Keratinocyte (primary cell): ENCODE measurements at places on chromosomes 11 and 22. TPM values are rescaled to one million over a fixed set of nuclear protein-coding genes. Genes with fewer than 3 reads are reported as not detected.
A peak's percentile ranks its signal among the peaks of the same experiment; 100 is the strongest.

Gene EHD1
- 73.9 to 192 TPM (median 75.6 TPM) in 3 replicates for polyA plus RNA-seq

Gene GDPD4
- polyA plus RNA-seq, result not detected in 3 replicates

DNA sequence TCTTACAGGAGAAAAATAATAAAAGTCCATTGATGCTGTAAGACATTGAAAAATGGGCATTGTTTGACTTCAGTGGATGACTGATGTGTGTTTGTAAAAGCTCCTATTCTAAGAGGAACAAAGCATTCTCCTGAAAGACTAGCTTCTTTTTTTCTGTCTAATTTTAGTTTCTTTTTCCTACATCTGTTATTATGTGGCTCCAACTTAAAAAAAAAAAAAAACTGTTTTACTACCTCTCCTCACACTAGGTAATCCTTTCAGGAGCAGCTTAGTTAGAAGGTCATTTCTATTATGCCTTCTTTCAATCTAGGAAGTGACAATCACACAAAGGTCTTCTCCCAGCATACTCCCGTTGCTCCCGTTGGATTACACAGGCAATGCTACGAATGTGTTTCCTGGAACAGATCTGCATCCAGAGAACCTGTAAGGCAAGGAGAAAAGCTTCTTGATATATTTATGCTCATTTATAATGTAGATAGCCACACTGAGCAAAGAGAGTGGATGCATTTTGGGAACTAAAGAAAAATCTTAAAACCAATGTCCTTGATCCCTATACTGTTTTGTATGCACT lies 595.1 kb upstream of the CCDC179 start:
- DNase-seq, result no peak

- DNase-seq, result no peak
These were observed 29.2 kb downstream of the SYT7 start for GRCh38 chr11:61551634-61552033.

GRCh38 chr11:130512662-130513061 lies 64.2 kb downstream of the ADAMTS15 start:
- DNase-seq, result no peak

Gene OR8D4
- not detected in 3 replicates for polyA plus RNA-seq

- no peak for DNase-seq
These were observed 77.0 kb downstream of the PRMT3 start for GRCh38 chr11:20464518-20464917.

Gene ANGPTL5
- 0.03 TPM in 1 of 3 replicates, not detected in the others for polyA plus RNA-seq

Gene H19
- polyA plus RNA-seq, result 1.9 to 26.9 TPM (median 15.6 TPM) in 3 replicates

GRCh38 chr11:27022659-27023251 lies 17.9 kb upstream of the BBOX1 start:
- DNase-seq, result no peak

DNA sequence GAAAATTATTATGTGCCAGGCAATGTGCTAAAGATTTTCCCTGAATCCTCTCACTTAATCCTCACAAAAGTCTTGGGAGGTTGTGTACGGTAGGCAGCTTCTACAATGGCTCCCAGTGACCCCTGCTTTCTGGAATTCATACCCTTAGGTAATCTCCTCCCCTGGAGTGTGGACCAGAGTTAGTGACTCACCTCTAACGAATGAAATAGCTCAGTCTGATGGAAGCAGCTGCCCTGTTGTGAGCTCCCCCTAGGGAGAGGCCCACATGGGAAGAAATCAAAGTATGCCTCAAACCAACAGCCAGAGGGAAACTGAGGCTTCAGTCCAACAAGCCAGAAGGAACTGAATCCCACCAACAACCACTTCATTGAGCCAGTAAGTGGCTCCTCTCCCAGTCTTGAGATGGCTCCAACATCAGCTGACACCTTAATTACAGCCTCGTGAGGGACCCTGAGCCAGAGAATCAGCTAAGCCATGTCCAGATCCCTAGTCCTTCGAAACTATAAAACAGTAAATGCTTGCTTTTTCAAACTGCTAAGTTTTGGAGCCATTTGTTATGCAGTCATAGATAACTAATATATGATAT lies 98.9 kb upstream of the ISX start:
- DNase-seq, result peak; percentile 9

DNA sequence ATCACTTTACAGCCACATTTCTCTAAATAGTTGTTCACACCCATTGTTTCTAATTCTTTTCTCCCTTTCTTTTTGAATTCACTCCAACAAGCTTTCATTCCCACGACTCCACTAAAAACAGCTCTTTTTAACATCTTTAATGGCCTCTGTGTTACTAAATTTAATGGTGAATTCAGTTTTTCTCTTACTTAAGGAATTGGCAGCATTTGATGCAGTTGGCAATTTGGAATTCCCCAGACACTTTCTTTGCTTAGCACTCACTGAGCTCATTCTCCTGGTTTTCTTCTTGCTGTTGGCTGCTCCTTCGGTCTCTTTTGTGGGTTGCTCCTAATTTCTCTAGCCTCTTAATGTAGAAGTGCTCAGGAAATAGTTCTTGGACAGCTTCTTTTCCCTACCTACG lies 40.5 kb upstream of the OR9Q1 start:
- no peak for DNase-seq

Gene SLC16A8
- not detected in 3 replicates for polyA plus RNA-seq

Gene HOATZ
- polyA plus RNA-seq, result 0.11 TPM in 1 of 3 replicates, not detected in the others

- DNase-seq, result no peak
These were observed 485.8 kb upstream of the CADM1 start for GRCh38 chr11:115990004-115990447.

GRCh38 chr22:24699876-24700275 lies 74.6 kb downstream of the PIWIL3 start:
- no peak for DNase-seq

DNA sequence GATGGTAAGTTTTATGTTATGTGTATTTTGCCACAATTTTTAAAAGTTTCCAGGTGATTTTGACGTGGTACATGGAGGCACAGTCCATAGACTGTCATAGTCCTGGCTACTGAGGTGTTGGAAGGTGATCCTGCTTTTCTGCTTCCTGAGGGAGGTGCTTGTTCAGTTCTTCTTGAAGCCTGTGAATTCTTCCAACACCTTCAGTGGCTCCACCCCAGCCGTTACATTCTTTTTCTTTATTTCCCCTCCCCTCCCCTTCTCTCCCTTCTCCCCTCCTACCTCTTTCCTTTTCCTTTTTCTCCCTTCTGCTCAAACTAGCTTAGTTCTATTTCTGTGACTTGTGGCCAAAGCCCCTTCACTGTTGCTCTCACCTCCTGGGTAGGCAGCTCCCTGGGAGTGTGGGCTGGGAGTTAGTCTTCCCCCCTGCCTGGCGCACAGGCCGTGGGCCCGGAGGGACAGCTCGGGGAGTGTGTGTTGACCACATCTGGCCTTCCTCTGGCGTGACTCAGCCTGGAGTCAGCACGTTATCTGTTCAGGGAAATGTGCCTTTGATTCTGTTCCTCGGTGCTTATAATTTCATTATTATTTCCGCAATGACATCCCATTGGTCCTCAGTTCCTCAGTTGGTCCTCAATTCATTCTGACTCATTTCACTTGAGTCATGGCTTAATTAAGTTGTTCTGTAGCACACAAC lies 566.2 kb downstream of the TBC1D22A start:
- DNase-seq, result peak; percentile 11

GRCh38 chr11:72591785-72592502 lies 82.3 kb downstream of the PDE2A start:
- DNase-seq, result no peak

Gene OR52I1
- not detected in 3 replicates for polyA plus RNA-seq

- no peak for DNase-seq
These were observed at the start of gene CD44 for GRCh38 chr11:35138943-35139721. Gene CD44, plus strand, starts transcription at chr11:35139171. Its CDS starts 133 bp downstream, at chr11:35139304.

Gene MOGAT2
- not detected in 3 replicates for polyA plus RNA-seq

Gene C22orf15
- 0.06 TPM in 1 of 3 replicates, not detected in the others for polyA plus RNA-seq

Gene LIF
- polyA plus RNA-seq, result 1.2 to 14.3 TPM (median 3.1 TPM) in 3 replicates

DNA sequence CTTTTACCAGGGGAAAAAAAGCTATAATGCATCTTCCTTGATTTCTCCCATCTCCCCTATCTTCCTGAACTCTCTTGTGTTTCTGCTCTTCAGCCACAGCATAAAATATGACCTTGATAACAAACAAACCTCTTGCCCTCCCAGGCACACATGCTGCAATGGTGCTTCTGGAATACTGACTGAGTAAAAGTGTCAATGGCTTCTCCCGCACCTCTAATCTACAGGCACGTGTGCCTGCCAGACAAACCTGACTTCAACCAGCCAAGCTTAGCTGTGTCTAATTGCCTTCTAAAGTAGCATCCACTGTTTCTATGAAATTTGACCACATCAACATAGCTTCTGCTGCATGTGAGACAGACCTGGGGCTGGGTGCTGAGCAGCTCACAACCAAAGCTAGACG lies 12.7 kb downstream of the OPCML start:
- no peak for DNase-seq

Gene CCND1
- polyA plus RNA-seq, result 124 to 216 TPM (median 193 TPM) in 3 replicates

- DNase-seq, result no peak
These were observed 615.5 kb downstream of the NTM start for GRCh38 chr11:131985846-131986301.

Gene SLC15A3
- polyA plus RNA-seq, result 0.79 to 2.0 TPM (median 1.0 TPM) in 3 replicates

DNA sequence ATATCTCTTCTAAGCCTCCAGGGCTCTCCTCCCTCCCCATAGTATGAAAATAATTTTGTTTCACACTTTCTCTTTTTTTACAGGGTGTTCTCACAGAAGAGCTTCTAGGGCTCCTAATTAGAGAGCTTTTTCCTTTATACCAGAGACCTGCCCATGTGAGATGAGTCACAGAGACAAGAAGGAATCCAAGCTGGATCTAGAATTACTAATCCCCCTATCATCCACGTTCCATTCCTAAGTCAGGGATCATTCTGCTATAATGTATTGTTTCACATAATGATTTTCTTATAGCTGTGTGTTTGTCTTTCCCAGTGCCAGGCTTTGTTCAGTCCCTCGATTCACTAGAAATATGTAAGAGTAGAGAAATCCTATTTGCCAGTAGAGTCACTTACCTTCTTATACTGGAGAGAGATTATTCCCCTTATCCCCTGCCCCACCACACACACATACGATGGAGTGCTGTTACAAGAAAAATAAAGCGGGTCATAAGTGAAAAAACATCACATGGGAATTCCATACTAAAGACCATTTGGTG lies 778.3 kb upstream of the LRRC4C start:
- peak; percentile 65 for DNase-seq

GRCh38 chr22:47165338-47166032 lies 403.0 kb downstream of the TBC1D22A start:
- DNase-seq, result no peak

GRCh38 chr11:84089072-84090057 lies 803.2 kb upstream of the CCDC90B start:
- no peak for DNase-seq

Gene CHRM1
- not detected in 3 replicates for polyA plus RNA-seq

- no peak for DNase-seq
These were observed 454 bp upstream of the OTUB1 start for GRCh38 chr11:63985812-63986155.

- DNase-seq, result no peak
These were observed 17.5 kb downstream of the KCNJ5 start for GRCh38 chr11:128908391-128909246.

DNA sequence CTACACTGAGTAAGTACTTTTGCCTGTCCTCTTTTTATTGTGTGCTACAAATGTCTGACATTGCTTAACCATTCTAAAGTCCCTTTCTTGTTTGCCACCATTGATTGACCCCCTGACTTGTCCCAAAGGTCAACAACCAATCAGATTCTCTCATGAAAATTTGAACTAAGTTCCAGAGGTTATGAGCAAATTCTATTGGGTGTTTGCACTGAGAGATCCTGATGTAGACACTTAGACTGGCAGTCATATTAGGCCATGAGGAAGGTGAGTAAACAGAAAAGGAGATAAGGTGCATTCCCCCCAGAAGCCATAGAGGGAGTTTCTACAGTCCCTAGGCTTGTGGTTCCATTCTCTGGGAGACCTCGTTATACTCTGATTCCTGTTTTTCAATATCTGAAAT lies 101.3 kb upstream of the E2F8 start:
- DNase-seq, result no peak

Gene FAM111A
- polyA plus RNA-seq, result 15.9 to 21.0 TPM (median 18.1 TPM) in 3 replicates

- DNase-seq, result no peak
These were observed 1.2 kb downstream of the EPS8L2 start for GRCh38 chr11:706957-707816.

DNA sequence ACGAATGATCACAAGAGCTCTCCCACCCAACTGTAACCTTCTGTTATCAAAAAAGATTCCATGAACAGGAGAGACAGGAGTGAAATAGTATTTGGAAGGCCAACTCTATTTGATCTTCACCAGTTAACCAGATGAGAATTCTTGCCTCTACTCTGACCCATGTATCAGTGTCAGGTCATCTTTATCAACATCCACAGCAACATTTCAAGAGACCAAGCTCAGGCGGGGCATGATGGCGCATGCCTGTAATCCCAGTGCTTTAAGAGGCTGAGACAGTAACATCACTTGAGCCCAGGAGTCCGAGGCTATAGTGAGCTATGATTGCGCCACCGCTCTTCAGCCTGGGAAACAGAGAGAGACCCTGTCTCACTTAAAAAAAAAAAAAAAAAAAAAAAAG lies 62.3 kb downstream of the GAB2 start:
- DNase-seq, result no peak

DNA sequence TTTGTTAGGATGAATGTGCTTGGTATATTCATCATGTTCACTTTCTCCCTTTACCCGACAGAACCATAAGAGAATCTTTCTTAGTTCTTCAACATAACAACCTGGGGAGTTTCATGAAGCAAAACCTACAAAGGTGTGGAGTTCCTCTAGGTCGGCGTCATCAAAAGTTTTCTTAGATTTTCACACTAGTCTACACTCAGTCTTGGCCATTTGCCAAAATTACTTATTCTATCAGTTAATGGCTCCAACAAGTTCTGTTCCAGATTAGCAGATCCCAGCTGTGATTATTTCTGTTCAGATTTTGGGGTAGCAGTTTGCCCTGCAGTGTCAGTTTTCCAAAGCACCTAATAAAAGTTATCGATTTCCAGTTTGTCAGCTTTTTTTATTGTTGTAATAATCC lies 935.8 kb upstream of the RAG2 start:
- DNase-seq, result no peak

- no peak for DNase-seq
These were observed 31.8 kb downstream of the PPFIBP2 start for GRCh38 chr11:7545611-7546010.

DNA sequence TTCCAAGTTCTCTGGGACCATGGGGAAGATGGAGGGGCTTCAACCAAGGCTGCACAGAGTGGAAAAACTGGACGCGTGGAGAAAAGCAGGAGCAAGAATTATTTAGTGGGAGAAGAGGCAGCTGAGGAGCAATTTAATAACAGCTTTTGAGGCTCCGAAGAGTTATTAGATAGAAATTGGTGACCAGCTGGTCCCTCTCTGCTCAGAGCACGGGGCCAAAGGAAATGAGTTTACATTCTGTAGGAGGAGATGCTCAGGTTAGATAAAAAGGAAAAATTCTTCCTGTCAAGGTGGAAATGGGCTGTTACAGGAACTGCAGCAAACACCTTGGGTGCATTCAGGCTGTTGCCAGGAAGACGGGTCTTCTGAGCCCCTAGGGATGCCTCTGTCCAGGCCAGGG lies 47.0 kb upstream of the GALNT18 start:
- DNase-seq, result no peak

GRCh38 chr22:44444341-44445306 lies 53.4 kb downstream of the RTL6 start:
- no peak for DNase-seq
